ENCODE measurements at places on chromosomes 7 and 10.

DNA sequence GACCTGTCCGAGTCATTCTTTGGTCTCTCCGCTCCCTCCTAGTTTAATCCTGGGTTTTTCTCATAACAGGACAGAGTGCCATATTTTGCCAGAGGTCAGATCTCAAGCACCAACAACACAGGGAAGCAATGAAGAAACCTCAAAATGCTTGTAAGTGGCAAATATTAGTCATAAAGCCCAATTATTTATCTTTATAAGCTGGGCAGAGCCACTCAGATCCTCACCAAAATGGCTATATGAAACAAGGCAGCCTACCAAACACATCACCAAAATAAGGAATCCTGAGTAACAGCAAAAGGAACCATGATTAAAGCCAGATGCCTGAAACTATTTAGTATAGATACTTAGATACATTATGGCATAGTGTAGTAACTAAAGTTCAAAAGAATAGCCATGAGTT, 4.7 kb downstream of the ECD start:
- DNase-seq, result no peak

DNA sequence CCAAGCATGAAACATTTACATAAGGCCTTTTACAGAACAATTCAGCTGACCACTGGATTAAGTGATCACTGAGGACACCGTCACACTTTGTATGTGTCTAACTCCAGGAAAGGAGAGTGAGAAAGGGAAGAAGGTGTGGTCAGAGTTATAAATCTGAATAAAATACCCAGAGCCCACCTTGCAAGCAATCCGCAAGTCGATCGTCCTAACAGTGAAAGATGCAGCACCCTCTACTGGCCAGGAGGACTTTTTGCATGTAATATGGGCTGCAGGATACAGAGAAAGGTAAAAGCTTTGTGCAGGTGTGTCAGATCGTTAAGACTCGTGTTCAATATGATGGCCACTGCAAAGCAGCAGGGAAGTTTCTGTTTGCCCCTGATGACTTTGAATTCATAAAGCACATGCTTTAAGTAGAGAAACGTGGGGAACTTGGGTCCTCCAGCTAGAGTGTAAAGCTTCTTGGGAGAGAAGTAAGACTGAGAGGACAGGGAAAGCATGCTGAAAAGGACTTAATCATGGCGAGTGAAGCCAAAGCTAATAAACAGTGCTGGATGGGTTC, 68.5 kb upstream of the BMPER start:
- no peak for DNase-seq

DNA sequence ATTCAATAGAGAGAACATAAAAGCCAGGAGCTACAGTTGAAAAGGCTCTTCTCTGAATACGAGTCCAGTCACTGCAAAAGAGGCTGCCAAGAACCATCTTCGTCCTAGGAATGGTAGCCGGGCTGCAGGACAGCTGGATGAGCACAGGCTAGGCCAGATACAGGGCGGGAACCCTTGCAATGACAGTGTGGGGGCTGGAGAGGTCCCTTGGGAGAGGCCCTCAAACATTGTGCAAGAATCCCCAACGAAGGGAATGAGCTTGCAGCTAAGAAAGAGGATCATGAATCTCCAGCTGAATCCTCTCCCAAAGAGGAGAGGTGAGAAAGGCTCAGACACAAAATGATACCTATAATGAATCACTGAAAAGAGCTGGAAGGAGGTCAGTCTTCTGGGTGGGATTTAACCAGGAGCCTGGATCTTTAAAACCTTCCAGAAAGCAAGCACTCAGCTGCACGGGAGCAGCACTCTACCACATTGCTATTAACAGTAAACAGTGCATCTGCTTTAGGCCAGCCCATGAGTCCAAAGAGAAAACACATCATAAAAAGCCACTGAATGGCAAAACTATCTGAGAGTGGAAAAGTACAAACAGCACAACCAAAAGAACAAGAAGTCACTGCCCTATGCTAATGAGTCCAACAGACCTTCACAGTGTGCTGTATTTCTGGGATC, 287.9 kb downstream of the TNS3 start:
- peak; percentile 75 for DNase-seq

DNA sequence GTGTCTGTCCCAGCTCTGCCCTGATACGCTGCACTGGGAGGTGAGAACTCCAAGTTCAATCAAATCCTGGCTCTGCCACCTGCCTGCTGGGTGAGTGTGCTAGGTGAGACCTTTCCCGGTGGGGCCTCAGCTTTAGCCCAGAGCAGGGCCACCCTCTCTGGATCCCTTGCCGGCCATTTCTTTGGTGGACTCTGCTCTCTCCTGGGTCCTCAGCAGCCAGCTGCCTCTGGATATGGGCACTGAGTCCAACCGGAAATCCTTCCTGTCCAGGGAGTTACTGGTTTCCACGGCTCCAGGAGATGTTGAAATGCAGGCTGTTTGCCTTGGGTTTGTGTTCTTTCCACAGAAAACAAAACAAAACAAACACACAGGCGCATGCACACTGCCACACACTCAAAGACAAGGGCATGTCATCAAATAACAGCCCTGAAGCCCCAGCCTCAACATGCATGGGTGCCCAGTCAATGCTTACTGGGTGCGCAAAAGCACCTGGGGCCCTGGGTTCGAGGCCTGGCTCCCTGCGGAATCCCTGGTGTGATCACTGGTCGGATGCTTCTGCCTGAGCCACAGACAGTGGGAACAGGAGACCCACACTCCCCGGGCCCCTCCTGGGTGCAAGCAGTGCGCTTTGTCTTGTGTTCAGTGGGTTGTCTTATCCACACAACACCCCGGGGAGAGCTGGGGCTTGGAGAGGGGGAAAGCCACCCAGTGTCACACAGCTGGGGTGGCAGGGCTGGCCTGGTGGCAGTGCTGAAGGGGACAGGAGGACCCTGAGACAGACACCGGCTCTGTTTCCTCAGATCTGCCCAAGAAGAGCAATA, 33.1 kb downstream of the PPIF start:
- DNase-seq, result peak; percentile 73

GRCh38 chr10:33917069-33917780, 582.8 kb upstream of the NRP1 start:
- no peak for DNase-seq

GRCh38 chr7:111232249-111233084, 141.5 kb downstream of the LRRN3 start:
- no peak for DNase-seq

GRCh38 chr7:33814936-33815335, 90.4 kb upstream of the BMPER start:
- DNase-seq, result no peak

- no peak for DNase-seq
Observed at GRCh38 chr10:108582387-108582786, 1340.9 kb downstream of the XPNPEP1 start.

GRCh38 chr10:77498829-77499228, 138.8 kb downstream of the KCNMA1 start:
- no peak for DNase-seq

GRCh38 chr7:96314402-96315124, 7.3 kb downstream of the SLC25A13 start:
- DNase-seq, result no peak

GRCh38 chr7:77797734-77798393, 370 bp downstream of the TMEM60 start:
- DNase-seq, result no peak

- DNase-seq, result no peak
Observed at GRCh38 chr7:156480671-156481070, 159.9 kb upstream of the RNF32 start.

Measured in lung (tissue), 17 donors.